ENCODE measurements at places on chromosomes 12 and 14. TPM values are rescaled to one million over a fixed set of nuclear protein-coding genes. Genes with fewer than 3 reads are reported as not detected.
A peak's percentile ranks its signal among the peaks of the same experiment; 100 is the strongest.

DNA sequence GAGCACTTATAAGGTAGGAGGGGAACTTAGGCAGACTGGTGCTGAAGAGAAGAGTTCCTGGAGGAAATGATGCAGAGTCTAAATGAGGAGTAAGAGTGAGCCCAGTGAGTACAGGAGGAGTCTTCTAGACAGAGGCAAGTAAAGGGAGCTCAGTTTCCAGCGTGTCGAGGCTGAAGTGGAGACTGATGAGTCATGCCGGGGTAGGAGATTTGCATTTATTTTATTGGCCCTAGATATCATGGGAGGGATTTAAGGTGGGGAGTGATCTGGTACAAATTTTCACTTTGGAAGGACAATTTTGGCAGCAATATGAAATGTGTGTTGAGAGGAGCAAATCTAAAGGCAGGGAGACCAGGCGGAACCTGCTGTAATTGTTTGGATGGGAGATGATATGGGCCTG lies 157.5 kb downstream of the TTC8 start:
- DNase-seq, result no peak

The LRTM2 gene
- not detected for polyA plus RNA-seq

DNA sequence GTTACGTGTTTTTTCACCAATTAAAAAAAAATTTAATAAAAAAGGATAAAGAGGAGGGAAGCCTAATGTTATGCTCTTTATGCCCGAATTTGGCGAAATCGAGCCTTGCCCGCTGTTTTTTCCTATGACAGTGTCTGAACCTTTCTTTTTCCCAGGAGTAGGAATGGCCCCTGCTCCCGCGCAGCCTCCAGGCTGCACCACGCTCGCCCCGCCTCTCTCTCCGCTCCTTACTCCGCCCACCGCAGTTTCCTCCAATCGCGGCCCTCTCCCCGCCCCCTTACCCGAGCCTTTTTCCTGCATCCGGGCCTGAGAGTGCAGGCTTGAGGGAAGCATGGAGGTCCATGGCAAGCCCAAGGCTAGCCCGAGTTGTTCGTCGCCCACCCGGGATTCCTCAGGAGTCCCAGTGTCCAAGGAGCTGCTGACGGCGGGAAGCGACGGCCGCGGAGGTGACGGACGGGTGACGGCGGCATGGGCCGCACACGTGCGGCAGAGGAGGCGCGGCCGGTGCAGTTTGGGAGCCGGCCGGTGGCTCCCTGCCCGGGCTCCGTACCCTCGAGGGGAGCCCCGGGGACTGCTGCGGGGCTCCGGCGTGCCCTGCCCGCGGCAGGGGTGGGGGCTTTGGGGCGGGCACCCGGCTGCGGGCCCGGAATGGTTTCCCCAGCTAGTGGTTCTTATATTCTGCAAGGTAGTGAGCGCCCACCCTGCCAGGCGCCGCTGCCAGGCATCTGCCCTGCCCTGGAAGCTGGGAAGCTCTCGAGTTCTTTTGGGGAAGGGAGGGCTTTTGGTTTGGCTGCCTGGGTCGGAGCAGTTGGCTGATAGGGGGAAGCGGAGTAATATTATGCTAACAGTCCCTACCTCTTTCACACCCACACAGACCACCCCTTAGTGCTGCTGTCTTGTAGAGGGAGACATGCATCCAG lies at the start of gene NOPCHAP1:
TSS of gene NOPCHAP1 (plus strand) at position 295 of the 920 bp plus-strand sequence. CDS start at position 332, 37 bp downstream.
- DNase-seq, result peak; percentile 95

GRCh38 chr14:94483071-94483451 lies 7.1 kb upstream of the SERPINA9 start:
- no peak for DNase-seq

The RD3L gene
- polyA plus RNA-seq, result not detected

DNA sequence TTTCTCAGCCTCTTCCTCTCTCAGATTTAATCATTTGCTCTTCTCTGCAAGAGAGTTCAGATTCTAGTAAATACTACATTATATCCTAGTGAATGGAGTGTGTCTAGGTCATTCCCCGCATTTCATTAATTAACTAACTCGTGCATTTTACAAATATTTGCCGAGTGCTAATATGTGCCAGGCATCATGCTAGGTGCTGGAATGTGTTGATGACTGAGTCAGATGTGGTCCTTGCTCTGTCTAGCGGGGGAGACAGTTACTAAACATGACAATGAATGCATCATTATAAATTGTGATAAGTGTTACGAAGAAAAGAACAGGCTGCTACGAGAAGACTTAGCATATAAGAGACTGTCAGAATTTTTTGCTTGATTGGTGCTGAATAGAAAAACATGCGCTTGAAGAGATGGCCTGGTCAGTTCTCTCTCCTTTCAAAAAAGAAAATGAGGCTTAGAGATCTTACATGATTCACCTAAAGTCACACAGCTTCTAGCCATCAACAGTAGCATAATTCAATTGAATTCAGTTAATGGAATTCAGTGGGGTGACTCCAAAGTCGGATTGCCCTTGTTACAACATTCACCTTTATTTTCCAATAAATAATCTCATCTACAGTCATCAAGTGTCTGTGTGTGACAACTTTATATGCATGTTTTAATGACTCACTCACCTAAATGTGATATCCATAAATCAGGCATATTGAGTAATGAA lies 48.7 kb upstream of the MAX start:
- no peak for DNase-seq

The KRT71 gene
- polyA plus RNA-seq, result not detected

DNA sequence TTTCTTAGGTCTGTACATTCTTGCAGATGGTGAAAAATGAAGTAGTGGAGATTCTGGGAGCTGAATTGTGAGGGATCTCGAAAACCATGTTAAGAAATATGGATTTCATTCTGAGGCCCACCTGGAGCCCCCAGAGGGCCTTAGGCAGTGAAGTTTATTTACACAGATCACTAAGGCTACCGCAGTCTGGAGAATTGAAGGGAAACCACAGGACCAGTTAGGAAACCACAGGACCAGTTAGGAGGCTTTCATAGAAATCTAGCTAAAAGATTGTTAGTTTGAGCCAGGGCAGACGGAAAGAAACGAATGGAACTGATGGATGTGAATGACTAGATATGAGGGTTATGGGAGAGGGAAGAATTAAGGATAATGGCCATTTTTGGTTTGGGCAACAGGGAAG lies 7.2 kb downstream of the CBLN3 start:
- DNase-seq, result no peak

GRCh38 chr12:64120568-64120967 lies 101.5 kb downstream of the KICS2 start:
- peak; percentile 20 for DNase-seq

DNA sequence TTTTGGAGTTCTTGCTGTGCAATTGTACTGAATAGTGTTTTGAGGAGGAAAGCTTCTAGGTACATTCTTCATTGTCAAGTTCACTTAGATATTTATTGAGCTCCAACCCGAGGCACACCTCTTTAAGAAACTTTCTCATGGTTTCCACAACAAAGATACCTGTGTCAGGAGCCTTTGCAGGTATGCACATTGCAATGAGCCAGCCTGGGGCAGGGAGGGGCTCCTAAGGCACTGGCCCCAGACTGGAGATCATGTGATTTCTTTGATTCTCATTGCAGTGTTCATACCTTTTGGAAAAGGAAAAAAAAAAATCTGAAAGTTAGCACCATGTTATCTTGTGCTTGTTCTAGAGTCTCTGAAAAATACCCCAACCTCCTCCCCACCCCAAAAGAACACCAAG lies 80.3 kb downstream of the PRMT8 start:
- DNase-seq, result no peak

DNA sequence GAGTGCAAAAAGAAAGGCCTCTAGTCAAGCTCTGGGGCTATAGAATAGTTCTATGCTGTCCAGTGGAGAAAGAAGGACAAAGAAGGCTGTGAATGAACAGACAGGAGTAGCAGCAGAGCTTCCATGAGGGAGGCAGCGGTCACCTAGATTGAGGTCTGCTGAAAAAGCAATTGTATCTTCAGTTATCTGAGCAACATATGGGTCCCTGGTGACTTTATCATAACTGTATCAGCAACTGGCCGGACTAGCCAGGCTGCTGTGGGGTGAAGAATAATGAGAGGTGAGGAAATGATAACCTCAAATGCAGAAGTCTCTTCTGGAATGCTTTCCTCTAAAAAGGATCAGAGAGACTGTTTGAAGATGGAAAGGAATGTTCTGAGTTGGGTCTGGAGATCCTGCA lies 971.3 kb upstream of the TMEM132C start:
- no peak for DNase-seq

The PRKAB1 gene
- polyA plus RNA-seq, result 24.7 TPM

GRCh38 chr12:6507102-6507998 lies 13.4 kb downstream of the NCAPD2 start:
- no peak for DNase-seq
